ENCODE measurements at places on chromosomes 12 and 14. TPM values are rescaled to one million over a fixed set of nuclear protein-coding genes. Genes with fewer than 3 reads are reported as not detected.

The RHOJ gene
- not detected for total RNA-seq

The COX8C gene
- not detected for total RNA-seq

The OR10P1 gene
- total RNA-seq = not detected

The COA8 gene
- total RNA-seq = 51.4 TPM

The CLEC6A gene
- not detected for total RNA-seq

The FKBP11 gene
- 54.6 TPM for total RNA-seq

The GUCY2C gene
- total RNA-seq = not detected

The IL31 gene
- not detected for total RNA-seq

The SLCO1C1 gene
- total RNA-seq = not detected

The PPP4R4 gene
- total RNA-seq = 0.35 TPM

DNA sequence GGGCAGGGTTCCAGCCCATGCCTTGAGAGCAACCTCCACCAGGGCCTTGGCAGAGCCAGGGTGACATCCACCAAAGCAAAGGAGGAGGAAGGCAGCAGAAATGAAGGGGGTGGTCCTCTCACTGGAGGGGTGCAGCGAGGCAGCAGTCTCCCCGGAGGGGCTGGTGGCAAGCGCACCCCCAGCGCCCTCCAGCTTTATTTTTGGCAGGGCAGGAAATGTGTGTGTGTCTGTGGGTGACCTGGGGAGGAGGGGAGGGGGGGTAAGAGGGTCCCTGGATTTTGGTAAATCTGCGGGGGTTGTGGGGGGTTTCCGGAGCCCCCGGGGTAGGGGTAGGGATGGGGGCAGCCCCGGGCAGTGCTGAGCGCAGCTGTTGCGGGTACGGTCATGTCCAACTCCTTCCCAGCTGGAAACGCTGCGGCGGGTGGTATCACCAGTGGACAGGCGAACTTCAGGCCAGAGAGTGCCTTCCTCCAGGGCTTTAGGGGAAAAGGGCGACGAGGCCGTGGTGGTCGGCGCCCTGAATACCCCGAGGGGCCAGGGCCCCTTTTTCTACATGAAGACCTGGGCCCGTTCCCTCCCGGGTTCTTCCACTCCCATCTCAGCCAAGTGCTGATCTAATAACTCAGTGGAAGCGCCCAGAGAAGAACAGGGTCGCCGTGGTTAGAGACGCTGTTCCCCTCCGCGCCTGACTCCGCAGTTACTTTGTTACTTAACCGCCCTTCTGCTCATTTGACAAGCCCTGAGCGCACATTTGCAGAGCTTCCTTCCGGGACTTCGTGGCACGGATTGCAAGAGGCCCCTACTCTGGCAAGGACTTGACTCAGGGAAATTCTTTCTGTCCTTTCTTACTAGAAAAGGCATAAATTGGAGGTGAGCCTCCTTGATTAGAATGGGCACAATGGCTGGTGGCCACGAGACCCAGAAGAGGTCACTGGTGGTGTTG is 55.2 kb downstream of the FOS start:
- DNase-seq = no peak

- no peak for DNase-seq
Observed at GRCh38 chr12:72888693-72889092, 616.5 kb downstream of the TRHDE start.

- DNase-seq = no peak
Observed at GRCh38 chr12:66755727-66756395, 77.0 kb upstream of the GRIP1 start.

DNA sequence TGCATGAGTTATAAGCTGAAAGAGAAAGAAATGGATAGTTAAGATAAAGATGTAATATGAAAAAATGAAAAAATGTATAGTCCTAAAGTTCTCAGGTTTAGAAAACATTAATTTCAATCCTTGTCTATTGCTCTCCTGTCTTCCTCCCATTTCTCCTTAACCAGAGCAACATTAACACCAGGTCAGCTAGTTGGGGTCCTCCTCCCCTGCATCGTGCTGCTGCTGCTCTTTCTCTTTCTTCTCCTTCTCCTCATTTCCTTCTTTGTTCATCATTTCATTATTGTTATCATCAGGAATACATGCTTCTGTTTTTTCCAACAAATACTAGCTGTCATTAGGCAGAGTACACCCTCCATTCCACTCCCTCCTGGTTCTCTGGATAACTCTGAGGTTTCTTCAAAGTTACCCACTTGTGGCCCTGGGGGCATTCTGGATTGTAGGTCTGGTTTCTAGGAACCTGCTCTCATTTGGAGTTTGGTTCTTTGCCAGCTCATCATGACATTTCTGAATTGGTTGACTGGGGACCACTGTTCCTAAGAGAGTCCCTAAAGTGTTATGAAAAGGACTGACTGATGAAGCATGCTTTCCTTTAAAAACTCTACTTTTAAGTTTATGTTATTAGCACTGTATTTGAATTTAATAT is 17.0 kb downstream of the ACSS3 start:
- DNase-seq = no peak

GRCh38 chr14:25832585-25832984 is 765.2 kb downstream of the NOVA1 start:
- peak; percentile 34 for DNase-seq

DNA sequence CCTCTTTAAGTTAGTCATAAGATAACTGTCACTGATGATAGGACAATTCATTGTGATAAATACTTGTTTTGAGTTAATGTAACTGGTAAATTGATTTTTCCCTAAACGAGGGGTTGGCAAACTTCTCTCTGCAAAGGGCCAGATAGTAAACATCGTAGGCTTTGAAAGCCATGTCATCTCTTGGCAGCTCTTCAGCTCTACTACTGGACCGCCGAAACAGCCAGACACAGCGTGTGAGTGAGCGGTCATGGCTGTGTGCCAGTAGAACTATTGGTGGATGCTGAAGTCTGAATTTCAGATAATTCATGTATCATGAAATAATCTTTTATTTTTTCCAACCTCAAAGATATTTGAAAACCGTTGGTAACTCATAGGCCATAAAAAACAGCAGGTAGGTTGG is 9.9 kb downstream of the PIWIL1 start:
- DNase-seq = no peak

DNA sequence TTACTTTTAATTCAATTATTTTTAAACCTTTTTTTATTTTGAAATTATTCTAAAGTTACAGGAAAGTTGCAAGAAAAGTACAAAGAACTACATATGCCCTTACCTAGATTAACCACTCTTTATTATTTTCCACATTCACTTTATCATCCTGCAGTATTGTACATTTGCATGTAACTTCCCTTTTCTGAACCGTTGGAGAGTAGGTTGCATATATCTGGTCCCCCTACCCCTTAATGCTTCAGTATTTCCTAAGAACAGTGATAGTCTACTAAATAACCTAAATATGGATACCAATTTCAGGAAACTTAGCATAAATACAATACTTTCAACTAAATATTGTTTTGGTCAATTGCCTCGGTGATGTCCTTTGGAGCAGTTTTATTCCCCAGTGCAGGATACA is 15.0 kb downstream of the G2E3 start:
- no peak for DNase-seq

DNA sequence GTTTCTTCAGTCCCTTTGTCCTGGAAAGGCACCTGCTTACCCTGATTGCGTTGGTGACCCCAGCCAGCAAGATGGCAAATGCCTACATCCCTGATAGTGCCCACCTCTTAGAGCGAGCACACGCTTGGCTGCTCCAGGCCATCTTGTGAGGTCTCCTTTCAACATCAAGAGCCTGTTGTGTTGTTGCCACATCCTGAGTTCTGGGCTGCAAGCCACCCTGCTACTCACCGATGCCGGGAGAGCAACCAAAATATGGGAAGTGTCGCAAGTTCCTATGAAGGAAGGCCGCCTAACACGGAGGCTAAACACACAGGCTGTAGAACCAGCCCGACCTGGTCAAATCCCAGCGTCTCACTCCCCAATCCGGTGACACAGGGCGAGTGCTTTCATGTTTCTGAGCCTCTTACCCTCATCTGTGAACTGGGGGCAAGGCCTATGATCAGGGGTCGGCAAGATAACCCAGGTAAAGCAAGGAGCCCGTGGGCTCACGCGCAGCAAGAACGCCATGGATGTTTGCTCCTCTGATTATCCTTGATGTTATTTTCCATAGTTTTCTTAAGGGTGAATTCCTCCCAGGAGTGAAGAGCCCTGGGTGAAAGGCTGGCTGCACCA is 98.4 kb downstream of the LGMN start:
- DNase-seq = no peak

DNA sequence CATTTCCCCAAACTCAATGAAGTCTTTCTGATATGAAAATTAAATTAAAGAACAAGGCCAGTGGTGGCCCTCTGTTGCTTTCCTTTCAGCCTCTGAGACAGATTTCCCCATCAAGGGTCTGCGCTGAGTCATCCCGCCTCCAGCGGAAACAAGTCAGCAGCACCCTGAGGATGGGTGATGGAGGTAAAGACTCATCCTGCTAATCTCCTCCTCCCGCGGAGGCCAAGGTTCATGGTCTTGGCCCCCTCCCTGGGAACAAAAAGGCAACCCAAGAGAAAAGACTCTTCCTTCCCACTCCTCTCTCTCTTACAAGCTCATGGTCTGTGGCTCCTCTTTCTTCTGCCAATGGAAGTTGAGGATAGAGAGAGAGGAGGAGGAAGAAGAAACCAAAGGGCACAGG is 9.0 kb upstream of the NUMB start:
- no peak for DNase-seq

- DNase-seq = no peak
Observed at GRCh38 chr12:694734-695503, 31.7 kb upstream of the NINJ2 start.

- DNase-seq = no peak
Observed at GRCh38 chr14:53609009-53609408, 347.6 kb downstream of the BMP4 start.

DNA sequence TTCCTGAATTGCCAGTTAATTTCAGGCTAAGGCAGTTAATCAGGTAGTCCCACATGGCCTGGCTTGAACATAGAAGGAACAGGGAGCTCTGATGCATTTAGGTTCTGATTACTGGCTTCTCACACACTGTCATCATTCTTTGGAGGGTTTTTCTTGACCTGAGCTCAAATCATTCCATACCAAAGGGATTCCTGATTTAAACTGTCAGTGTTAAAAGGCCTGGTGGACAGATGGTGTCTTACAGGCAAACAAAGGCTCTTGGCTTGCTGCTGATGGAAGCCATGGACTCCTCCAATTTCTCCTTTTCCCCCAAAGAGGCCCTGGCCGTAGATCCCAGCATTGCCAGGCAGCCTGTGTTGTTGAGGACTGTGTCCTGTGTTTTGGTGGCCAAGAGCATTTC is 30.2 kb downstream of the CACNA1C start:
- no peak for DNase-seq

DNA sequence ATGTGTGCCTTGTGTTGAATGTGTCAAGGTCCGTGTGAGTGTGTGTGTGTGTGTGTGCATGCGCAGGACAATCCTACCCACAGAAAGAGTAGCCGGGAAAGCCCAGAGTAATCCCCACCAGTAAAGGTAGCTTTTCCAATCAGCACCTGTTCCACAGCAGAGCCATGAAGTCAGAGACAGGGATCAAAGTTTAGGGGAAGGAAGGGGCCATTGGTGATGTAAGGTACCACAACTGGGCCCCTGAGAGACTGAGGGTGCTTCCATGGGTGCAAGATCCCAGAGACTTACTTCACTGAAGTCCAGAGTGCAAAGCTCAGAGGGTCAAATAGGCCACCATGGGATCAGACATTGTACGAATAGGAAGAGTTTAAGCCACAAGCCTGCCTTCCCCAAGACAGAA is 20.5 kb downstream of the OR10P1 start:
- no peak for DNase-seq

DNA sequence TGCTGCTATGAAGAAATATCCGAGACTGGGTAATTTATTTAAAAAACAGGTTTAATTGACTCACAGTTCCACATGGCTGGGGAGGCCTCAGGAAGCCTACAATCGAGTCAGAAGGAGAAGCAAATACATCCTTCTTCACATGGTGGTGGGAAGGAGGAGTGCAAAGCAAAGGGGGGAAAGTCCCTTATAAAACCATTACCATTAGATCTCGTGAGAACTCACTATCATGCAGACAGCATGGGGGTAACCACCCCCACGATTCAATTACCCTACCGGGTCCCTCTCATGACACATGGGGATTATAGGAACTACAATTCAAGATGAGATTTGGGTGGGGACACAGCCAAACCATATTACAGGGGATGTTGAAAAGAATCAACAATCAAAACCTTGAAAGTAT is 74.9 kb downstream of the PPM1H start:
- DNase-seq = no peak

- DNase-seq = no peak
Observed at GRCh38 chr12:115611477-115611876, 666.0 kb downstream of the MED13L start.

GRCh38 chr12:1130164-1130563 is 139.1 kb downstream of the ERC1 start:
- DNase-seq = no peak

- DNase-seq = no peak
Observed at GRCh38 chr12:42255866-42256261, 17.8 kb upstream of the YAF2 start.

DNA sequence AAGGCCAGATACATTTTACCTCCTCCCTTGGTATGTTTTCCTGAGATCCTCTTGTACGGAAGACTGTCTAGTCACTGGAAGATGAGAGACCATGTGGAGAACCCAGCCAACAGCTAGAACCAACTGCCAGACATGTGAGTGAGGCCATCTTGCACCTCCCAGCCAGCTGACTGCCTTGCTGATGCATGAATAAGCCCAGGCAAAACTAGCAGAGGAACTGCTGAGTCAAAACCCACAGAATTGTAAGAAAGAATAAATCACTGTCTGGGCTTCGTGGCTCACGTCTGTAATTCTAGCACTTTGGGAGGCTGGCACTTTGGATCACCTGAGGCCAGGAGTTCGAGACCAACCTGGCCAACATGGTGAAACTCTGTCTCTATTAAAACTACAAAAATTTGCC is 160.0 kb downstream of the TPH2 start:
- no peak for DNase-seq

- DNase-seq = no peak
Observed at GRCh38 chr12:120702637-120703036, 7.6 kb upstream of the UNC119B start.

DNA sequence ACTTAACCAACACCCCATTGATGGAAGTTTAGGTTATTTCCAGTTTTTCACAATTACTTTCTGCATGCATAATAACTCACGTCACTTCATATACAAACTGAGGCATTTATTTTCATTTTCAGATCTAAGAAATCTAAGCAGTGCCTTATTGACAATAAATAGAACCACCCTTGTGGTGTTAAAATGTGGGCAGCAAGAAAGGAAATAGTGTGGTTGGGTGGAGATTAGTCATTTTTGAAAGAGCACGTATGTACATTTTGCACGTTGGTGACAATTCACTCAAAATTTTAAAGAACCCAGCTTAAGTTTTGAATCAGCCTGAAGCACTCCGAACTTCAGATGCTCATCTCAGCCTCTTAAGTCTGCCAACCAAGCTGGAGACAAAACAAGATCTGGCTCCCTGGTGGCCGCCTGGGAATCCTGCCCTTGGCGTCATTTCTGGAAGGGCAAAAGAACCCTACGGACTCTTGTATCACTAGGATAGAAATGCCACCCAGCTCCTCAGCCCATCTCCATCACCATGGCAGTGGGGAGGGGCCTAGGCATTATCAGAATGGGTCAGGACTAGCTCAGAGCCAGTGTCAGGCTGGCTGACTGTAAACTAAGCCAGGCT is 89.5 kb upstream of the BCL2L14 start:
- no peak for DNase-seq
